Esophagus (tissue), 2 donors: ENCODE measurements at places on chromosomes 6 and 20. TPM values are rescaled to one million over a fixed set of nuclear protein-coding genes. Genes with fewer than 3 reads are reported as not detected.

The ANKRD66 gene
- polyA plus RNA-seq = not detected

The GSTA2 gene
- polyA plus RNA-seq = not detected

The PPIL4 gene
- polyA plus RNA-seq = 11.3 TPM

The HLA-DMA gene
- 11.3 TPM for polyA plus RNA-seq

The RNF5 gene
- 36.3 TPM for polyA plus RNA-seq

The CST4 gene
- not detected for polyA plus RNA-seq

The GPRC6A gene
- not detected for polyA plus RNA-seq

The SPATA25 gene
- polyA plus RNA-seq = 0.96 TPM

The PROKR2 gene
- polyA plus RNA-seq = not detected

The HLA-DQB1 gene
- polyA plus RNA-seq = 53.2 TPM

The RAD21L1 gene
- polyA plus RNA-seq = not detected

The GHRH gene
- polyA plus RNA-seq = not detected

The VIP gene
- polyA plus RNA-seq = 2.2 TPM

The SNHG17 gene
- 39.3 TPM for polyA plus RNA-seq

The ROMO1 gene
- polyA plus RNA-seq = 335 TPM

The TLDC2 gene
- polyA plus RNA-seq = 0.29 TPM

The SLC18B1 gene
- 10.6 TPM for polyA plus RNA-seq

The SLC22A1 gene
- 0.13 TPM for polyA plus RNA-seq

The TOX2 gene
- 10.5 TPM for polyA plus RNA-seq

The WFDC5 gene
- polyA plus RNA-seq = 6.4 TPM

The PPP1R3D gene
- 5.7 TPM for polyA plus RNA-seq

The IRAK1BP1 gene
- polyA plus RNA-seq = 0.69 TPM

The HLA-DRB1 gene
- polyA plus RNA-seq = 40.3 TPM
